ENCODE measurements at places on chromosomes 16 and 17. TPM values are rescaled to one million over a fixed set of nuclear protein-coding genes. Genes with fewer than 3 reads are reported as not detected.

DNA sequence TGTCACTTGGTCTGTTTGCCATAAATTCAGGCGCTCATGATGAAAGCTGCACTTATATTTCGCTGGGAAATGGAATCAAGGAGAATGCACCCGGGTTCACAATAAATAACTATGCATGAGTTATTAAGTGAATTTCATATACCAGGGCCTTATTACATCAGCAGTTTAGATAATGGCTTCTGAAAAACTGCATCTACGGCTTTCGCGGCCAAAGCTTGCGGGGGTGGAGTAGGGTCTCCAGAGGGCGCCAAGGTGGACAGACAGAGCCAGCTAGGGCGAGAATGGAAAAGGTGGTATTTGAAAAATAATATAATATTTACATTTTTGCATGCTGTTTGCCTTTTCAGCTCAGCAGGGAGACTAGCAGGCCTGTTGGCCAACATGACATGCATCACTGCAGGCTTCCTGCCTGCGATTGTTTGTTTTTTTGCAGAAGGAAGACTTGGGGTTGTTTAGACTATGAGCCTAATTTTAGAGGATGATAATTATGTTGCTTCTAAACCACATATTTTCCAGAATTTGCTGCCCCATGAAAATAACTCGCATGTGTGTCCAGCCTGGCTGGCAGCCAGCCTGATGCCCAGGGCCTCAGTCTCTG is 173.8 kb upstream of the IRX3 start:
- DNase-seq: no peak
- peaks cover 10% of the 10 kb centered on the region for H3K27me3 ChIP-seq
- H3K27ac ChIP-seq: no peak overlapping the region
- H3K4me3 ChIP-seq: no peak overlapping the region
- H3K36me3 ChIP-seq: no peaks in the 10 kb centered on the region
- H3K4me1 ChIP-seq: peaks cover 6% of the 10 kb centered on the region

DNA sequence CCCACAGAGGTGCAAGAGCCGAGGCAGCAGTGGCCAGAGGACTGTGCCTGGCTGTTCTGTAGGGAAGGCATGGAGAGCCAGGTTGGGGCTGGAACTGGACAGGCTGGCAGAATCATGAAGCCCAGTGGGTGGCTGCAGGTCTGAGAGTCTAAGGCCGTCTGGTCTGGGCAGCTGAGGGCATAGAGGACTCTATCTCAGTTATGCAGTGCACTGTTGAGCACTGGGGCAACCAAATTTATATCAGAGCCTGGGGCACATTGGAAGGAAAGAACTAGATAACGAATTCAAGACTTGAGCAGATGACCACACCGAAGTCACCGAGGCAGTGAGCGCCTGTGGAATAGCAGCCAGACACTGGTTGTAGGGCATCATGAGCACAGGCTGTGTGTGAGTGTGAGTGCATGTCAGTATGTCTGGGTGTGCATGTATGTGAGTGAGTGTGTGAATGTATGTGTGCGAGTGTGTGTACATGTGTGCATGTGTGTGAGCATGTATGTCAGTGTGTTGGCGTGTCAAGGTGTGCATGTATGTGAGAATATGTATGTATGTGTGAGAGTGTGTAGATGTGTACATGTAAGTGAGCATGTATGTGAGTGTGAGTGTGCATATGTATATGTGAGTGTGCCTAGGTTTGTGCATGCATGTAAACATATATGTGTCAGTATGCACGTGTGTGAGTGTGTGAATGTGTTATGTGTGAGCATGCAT is 37.0 kb downstream of the RGS9 start:
- H3K36me3 ChIP-seq: no peaks in the 10 kb centered on the region
- H3K27ac ChIP-seq: no peak overlapping the region
- DNase-seq: no peak
- peaks cover 3% of the 10 kb centered on the region for H3K27me3 ChIP-seq
- H3K4me1 ChIP-seq: peaks cover 2% of the 10 kb centered on the region
- H3K4me3 ChIP-seq: no peak overlapping the region

- H3K27me3 ChIP-seq: no peaks in the 10 kb centered on the region
- H3K36me3 ChIP-seq: no peaks in the 10 kb centered on the region
- H3K4me3 ChIP-seq: no peak overlapping the region
- no peak for DNase-seq
Measured at GRCh38 chr17:63847525-63848249, 5.2 kb upstream of the SMARCD2 start.

DNA sequence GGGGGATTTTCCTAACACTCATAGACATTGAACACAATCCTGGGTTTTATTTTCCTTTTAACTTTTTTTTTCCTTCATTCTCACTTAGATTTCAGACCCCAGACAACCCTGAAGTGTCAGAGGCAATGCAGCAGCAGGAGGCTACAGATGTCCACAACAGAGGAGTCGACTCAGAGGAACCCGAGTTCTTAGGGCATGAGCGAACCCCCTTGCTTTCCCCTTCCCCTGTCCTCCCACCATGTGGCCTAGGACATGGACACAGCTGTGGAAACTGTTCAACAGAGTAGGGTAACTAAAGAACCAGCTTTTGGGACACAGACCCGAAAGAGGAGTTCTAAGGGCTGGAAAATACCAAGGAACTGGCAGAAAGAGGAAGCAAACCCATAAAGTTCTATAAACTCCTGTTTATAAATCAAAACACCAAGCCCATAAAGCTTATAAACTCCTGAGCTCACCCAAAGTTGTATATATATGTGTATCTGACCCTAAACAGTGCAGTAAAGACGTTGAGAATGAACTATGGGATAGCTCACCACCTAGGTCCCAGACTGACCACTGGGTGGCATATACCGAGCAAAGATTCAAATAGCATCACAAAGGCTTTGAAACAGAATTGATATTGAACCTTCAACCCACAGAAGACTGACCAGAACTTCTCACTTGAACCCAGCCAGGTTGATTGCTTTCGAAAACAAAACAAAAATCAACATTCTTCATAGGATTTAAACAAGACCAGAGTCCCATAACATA is 33.9 kb downstream of the CMTM4 start:
- no peaks in the 10 kb centered on the region for H3K27me3 ChIP-seq
- no peak overlapping the region for H3K27ac ChIP-seq
- peak; percentile 37 for DNase-seq
- H3K4me3 ChIP-seq: no peak overlapping the region
- peaks cover 4% of the 10 kb centered on the region for H3K4me1 ChIP-seq

DNA sequence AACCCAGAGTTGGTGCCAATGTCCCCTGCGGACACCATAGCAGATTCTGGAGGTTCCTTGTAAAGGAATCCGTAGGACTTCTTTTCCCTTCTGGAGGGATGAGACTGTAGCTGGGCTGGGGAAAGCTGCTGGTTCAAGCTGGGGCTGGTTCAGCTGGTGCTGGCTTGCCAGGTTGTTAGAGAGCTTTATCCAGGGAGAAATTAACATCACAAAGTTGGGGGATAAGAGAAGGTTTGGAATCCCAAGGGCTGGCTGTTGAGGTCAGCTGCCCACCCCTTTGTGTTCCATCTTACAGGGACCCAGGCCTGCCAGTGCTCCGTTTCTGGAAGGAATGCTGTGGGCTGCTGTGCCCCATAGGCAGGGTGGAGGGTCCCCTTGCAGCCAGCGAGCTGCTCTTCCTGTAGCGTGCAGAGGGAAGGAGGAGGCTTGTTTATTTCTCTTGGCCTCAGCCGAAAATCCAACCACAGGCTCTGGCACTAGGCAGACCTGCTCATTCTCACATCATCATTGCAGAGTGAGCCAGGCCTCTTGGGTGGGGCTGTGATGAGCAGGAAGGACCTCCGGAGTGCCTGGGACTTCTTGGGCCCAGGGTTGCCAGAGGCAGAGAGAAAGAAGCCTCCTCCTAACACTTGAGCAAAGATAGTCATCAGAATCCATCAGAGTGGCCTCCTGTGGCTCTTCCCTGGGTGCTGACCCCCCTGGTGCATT is 251.1 kb downstream of the SEC14L1 start:
- H3K27ac ChIP-seq: peak overlapping the region; percentile 66
- peaks cover 94% of the 10 kb centered on the region for H3K4me1 ChIP-seq
- peak; percentile 91 for DNase-seq
- H3K36me3 ChIP-seq: peaks cover 7% of the 10 kb centered on the region

GRCh38 chr16:28261942-28262341 is 30.4 kb upstream of the SBK1 start:
- peaks cover 29% of the 10 kb centered on the region for H3K4me1 ChIP-seq
- H3K4me3 ChIP-seq: no peak overlapping the region
- H3K27me3 ChIP-seq: peaks cover 15% of the 10 kb centered on the region
- DNase-seq: peak; percentile 75
- no peaks in the 10 kb centered on the region for H3K36me3 ChIP-seq

DNA sequence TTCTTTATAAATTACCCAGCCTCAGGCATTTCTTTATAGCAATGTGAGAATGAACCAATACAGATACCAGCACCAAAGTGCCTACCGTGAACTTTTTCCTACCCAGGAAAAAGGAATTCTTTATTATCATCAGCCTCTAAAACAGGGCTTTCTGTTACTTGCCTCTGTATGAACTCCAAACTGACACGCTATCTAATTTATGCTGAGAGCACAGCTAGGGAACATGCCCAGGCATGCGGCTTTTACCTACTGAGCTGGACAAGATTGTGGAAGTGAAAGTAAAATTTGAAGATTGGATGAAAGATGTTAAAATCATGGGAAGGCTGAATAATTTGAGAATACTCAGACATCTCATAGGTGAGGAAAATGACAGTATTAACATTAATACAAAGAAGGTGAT is 24.4 kb upstream of the ADCY9 start:
- peaks cover 3% of the 10 kb centered on the region for H3K27me3 ChIP-seq
- H3K27ac ChIP-seq: no peak overlapping the region
- no peak overlapping the region for H3K4me3 ChIP-seq
- DNase-seq: no peak

DNA sequence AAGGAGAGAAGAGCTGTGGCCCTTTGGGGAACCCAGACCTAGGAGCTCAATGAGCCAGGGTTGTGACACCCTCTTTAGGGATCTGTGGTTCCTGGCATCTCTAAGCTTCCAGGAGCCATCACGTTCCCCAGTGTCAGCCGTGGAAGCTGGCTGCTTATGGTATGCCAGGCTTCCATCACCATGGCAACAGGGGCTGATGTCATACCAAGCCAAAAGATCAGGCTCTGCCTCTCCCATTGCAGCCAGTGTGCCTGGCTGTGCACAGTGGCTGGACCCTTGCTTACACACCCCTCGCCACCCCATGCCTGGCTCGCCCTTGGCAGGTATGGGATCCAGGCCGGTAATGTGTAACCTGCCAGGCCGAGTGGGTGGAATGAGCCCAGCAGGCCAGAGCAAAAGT is 91.1 kb downstream of the SSH2 start:
- no peaks in the 10 kb centered on the region for H3K27me3 ChIP-seq
- no peak overlapping the region for H3K27ac ChIP-seq
- no peaks in the 10 kb centered on the region for H3K36me3 ChIP-seq
- DNase-seq: peak; percentile 39
- peaks cover 5% of the 10 kb centered on the region for H3K4me1 ChIP-seq

DNA sequence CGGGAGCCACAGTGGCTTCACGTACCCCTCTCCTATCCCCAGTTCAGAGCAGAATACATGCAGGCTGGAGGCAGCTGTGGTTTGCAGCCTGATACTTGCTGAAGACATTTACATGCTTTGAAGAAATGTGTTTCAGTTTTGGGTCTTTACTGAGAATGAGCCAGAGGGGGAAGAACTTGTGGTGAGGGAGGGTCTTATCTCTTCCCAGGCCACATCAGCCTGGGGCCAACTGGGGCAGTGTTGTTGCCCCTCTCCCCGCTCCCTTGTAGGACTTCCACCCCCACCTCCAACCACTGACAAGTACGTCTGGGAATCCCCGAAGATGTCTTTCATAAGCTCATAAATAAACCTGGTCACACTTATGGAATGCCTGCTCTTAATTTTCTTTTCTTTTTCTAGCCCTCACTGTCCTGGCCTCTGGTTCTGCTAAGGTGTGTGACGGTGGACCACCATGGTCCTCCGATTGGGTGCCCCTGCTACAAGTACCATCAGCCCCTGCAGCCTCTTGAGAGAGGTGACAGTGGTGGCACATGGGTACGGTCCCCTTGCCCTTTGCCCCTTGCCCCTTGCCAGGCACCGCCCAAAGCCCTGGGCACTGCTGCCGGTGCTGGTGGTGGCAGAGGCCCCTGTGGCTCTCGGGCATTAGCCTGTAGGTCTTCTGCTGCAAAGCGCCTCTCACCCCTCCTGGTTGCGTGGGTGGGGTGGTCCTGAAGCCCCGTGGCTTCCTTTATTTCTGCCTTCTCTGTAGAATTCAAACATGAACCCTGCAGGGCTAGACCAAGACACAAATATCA is 144.8 kb upstream of the RPH3AL start:
- peaks cover 7% of the 10 kb centered on the region for H3K4me1 ChIP-seq
- H3K27me3 ChIP-seq: peaks cover 30% of the 10 kb centered on the region
- no peak for DNase-seq
- H3K36me3 ChIP-seq: no peaks in the 10 kb centered on the region
- no peak overlapping the region for H3K27ac ChIP-seq
- H3K4me3 ChIP-seq: no peak overlapping the region

DNA sequence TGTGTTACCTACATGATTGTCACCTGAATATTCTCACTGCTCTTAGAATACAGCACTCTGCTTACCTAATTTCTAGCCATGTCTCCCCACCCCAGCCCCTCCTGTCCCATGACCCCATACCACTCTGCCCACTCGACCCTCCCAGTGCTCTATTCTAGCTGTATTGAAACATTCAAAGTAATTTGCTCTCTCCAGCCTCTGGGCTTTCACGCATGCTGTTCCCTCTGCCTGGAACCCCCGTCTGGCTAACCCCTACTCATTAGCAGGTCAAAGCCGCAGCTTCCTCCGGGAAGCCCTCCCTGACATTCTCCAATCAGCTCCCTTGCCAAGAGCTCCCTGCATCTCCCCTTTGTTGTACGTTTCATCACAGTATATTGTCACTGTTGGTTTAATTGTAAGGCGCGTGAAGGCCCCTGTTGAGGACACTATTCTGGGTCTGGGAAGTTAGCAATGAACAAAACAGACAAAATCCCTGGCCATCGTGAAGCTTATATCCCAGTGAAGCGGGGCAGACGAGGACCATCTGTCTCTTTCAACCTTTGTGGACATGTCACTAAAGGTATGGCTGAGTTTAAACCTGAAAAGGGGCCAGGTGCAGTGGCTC is 72.3 kb upstream of the LHX1 start:
- peaks cover 6% of the 10 kb centered on the region for H3K4me1 ChIP-seq
- H3K27me3 ChIP-seq: peaks cover 5% of the 10 kb centered on the region
- no peaks in the 10 kb centered on the region for H3K36me3 ChIP-seq
- no peak overlapping the region for H3K4me3 ChIP-seq
- no peak overlapping the region for H3K27ac ChIP-seq

- H3K27me3 ChIP-seq: no peaks in the 10 kb centered on the region
- peaks cover 6% of the 10 kb centered on the region for H3K4me1 ChIP-seq
- H3K27ac ChIP-seq: peak overlapping the region; percentile 45
- H3K4me3 ChIP-seq: no peak overlapping the region
- DNase-seq: peak; percentile 59
Measured at GRCh38 chr16:53952215-53953208, 248.6 kb downstream of the FTO start.

Gene SDR42E1
- total RNA-seq: 0.93 TPM

Gene ESRP2
- 0.09 TPM for total RNA-seq

Gene CDH5
- total RNA-seq: 50.9 TPM

Gene KCNJ16
- total RNA-seq: 0.22 TPM

Gene OR3A2
- total RNA-seq: 0.04 TPM

Gene ZDHHC1
- 20.4 TPM for total RNA-seq

Measured in muscle of leg (tissue), 16 donors.